CD8-positive, alpha-beta T cell (primary cell): ENCODE measurements at places on chromosomes 12 and 14.

GRCh38 chr12:56761812-56762211, 1.3 kb upstream of the HSD17B6 start:
- DNase-seq, result no peak

DNA sequence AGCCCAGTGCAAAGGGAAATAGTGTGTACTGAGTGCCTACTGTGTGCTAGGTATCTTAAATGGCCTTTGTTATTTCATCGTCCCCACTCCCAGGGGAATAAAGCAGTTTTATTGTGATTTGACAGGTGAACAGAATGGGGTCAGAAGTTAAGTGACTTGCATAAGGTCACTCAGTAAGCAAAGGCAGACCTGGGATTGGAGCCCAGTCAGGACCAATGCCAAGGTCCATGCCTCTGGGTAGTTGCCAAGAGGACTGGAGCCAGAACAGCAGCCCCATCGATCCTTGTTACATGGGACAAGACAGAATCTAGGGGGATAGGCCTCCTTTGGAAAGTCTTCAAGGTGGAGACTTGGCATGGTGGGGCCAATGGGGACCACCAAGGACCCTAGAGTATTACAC, 227.4 kb upstream of the PWP1 start:
- DNase-seq, result no peak

DNA sequence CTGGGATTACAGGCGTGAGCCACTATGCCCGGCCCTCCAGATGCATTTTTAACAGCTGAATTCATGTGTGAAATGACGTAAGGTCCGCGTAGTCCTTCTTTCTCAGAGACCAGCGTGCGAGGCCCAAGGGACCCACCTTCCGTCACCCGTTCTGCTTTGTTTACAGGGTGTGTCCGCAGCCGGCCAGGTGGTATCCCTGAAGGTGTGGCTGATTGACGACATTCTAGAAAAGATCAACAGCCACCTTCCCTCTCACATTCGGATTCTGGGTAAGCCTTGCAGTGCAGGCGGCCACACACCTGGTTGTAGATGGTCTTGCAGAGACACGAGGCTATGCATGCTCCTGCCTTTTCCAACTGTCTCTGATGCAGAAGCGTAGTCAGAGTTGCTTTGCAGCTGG, 9.9 kb downstream of the PUS1 start:
- no peak for DNase-seq

GRCh38 chr12:81245907-81246570, 168.2 kb downstream of the ACSS3 start:
- DNase-seq, result no peak

DNA sequence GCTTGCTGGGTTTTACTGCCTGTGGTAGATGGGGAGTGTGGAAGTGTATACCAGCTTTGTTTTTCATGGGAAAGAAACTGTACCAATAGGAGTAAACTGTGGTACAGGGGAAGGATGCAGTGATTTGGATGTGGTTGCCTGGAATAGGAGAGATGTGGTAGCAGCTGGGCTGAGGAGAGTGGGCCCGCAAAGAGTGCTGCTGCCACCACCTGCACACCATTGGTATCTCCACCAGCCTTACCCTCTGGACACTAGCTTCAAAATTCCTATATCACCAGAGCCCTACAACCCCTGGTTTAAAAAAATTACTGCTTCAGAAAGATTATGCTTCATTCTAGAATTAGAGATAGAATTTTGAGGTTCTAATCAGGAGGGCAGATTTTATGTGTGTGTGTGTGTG, 53.6 kb downstream of the AKAP6 start:
- no peak for DNase-seq

GRCh38 chr12:43111608-43112007, 440.4 kb downstream of the ADAMTS20 start:
- DNase-seq, result no peak

GRCh38 chr12:8455727-8456360, at the start of gene CLEC6A:
TSS of gene CLEC6A (plus strand) at chr12:8455962. CDS start at chr12:8456112, 150 bp downstream.
- no peak for DNase-seq

- DNase-seq, result no peak
Observed at GRCh38 chr12:114858388-114859146, 174.6 kb upstream of the TBX3 start.

GRCh38 chr12:24378548-24379407, 429.3 kb upstream of the SOX5 start:
- no peak for DNase-seq

DNA sequence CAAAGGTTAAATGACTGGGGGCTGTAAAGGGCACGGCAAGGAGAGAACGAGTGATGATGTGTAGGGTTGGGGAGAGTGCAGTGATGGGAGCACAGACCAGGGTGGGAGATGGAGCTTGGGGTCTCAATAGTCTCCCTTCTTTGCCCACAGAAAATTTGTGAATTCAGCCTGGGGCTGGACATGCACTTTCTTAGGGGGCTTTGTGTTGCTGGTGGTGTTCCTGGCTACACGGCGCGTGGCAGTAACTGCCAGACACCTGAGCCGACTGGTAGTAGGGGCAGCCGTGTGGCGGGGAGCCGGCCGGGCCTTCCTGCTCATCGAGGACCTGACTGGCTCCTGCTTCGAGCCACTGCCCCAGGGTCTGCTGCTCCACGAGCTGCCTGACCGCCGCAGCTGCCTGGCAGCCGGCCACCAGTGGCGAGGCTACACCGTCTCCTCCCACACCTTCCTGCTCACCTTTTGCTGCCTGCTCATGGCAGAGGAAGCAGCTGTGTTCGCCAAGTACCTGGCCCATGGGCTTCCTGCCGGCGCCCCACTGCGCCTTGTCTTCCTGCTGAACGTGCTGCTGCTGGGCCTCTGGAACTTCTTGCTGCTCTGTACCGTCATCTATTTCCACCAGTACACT, 1.7 kb downstream of the FITM1 start:
- no peak for DNase-seq

GRCh38 chr12:13713556-13714410, 267.6 kb downstream of the GRIN2B start:
- DNase-seq, result no peak

DNA sequence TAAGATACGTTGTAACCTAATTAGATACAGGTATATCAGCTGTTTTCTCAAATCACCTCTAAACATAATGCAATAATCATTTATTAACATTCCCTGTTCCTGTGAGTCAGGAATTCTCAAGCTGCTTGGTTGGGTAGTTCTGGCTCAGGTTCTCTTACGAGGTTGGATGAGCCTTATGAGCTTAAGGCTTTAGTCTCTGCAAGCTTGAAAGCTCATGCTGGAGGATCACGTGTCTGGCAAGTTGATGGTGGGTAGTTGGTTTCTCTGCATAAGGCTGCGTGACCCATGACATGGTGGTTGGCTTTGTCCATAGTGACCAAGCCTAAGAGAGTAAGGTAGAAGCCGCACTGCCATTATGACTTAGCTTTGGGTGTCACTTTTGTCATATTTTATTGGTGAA, 62.0 kb downstream of the PLEKHA5 start:
- DNase-seq, result no peak

DNA sequence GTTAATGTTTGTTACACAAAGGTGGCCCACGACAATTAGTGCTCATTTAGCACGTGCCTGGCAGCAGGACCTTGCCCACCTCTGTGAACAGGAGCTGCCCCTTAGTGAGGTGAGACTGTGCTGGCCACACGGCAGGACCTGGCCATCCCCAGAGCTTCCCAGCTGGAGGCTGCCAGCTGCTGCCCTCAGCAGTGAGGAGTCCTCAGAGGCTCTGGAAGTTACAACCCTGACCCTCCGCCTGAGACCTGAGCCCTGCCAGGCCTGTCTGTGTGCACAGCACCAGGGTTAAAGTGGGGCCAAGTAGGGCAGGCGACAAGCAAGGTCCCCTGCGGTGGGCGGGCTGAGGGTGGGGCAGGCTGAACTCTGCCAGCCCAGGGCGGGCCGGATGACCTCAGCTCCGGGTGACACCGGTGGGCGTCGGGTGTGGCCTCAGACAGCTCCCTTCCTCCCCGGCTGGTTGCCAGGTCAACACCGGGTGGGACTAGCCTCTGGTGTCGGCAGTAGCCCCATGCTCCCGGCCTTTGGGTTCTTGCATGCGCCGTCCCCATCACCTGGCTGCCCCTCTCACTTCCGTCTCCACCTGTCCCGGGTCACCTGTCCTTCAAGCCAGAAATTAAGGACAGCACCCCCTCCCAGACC, 9.2 kb upstream of the LBHD2 start:
- DNase-seq, result peak; percentile 31
